ENCODE measurements at places on chromosomes 3 and 15.

GRCh38 chr15:91065505-91065904 lies 34.6 kb upstream of the SV2B start:
- DNase-seq = no peak

DNA sequence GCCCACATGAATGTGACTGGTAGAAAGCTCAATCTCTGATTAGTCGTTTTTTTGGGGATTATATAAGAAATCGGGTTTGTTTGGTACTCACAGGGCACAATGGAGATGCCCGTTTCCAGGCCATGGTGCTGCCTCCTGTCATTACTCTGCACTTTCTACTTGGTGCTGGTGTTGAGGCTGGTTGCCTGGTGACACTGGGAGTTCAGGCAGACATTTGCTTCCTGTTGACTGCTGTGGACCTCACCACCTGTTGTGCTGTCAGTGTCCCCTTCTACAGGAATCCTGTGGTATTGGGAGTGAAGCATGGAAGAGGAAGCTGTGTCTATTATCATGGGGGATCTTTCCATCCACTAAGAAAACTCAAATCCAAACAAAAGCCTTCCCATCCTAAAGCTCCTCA lies 227.2 kb upstream of the TBL1XR1 start:
- no peak for DNase-seq

DNA sequence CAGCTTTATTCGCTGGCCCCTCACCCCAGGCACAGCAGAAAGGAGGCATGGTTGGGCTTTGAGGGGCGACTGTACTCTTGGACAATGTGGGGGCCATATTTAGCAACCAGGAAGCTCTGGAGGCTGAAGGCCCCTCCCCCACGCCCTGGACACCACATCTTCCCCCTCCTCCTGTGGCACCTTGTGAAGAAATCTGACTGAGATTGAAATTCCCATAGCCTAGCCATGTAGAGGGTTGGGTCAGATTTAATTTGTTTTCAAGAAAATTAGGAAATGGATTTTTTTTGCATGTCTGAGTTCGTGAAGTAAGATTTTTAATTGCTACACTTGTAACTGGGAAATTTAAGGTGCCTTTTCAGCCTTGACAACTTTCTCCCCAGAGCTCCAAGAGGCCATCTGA lies 24.5 kb downstream of the FSD2 start:
- no peak for DNase-seq

GRCh38 chr15:58466566-58466965 lies 34.8 kb downstream of the LIPC start:
- DNase-seq = no peak

DNA sequence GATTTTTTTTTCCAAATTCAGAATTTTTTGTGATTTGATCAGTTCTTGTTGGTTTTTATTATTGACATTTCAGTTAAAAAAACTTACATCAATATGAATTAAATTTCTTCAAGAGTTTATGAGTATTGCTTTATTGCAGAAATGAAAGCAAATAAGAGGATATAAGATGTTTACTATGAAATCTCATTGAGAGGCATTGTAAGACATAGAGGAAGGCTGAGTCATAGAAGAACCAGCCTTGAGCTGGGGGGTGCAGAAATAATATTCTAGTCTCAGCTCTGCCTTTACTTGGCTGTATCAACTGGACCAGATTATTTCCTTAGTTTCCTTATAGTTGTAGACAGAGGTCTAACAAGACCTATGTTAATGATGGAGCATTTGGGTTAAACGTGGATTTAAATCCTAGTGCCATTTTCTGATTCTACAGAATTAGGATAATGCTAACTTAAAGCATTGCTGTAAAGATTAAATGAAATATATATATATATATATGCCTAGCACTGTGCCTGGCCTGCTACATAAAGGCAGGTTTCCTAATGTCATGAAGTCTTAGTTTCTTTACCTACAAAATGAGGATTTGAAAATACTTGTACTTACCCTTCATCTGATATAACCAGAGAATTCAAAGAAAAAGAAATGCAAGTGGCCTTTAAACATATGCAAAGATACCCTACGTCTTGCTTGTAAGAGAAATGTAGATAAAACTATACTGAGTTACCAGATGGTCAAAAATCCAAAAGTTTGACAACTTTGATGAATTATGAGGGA lies 7.3 kb downstream of the FAM98B start:
- no peak for DNase-seq

GRCh38 chr3:65268426-65268825 lies 580.6 kb upstream of the ADAMTS9 start:
- no peak for DNase-seq

DNA sequence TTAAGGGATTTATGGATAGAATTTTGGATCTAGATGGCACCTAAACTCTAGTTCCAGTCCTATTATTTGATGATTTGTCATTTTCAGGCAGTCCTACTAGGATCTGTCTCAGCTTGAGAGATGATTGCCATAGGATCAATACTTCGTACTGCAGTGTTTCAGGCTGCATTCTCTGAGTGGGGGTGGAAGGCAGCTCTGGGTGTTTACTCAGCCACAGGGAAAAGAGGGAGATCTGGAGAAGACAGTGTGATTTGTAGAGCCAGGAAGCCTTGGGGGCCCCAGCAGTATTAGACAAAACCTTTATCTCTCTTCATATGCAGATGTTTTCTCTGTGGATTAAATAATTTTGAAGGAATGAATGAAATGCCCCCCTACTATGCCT lies 188.4 kb upstream of the SYNPR start:
- no peak for DNase-seq

- DNase-seq = no peak
Measured at GRCh38 chr3:197019021-197019420, 10.6 kb downstream of the MELTF start.

GRCh38 chr3:60552581-60552980 lies 698.7 kb downstream of the FHIT start:
- no peak for DNase-seq

DNA sequence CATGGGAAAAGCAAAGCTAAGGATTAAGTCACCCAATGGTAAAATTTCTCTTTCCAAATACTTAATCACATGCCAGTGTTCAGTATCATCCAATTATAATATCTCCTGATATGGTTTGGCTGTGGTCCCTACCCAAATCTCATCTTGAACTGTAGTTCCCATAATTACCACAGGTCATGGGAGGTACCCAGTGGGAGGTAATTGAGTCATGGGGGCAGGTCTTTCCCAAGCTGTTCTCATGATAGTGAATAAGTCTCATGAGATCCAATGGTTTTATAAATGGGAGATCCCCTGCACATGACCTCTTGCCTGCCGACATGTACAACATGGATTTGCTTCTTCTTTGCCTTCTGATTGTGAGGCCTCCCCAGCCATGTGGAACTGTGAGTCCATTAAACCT lies 26.1 kb upstream of the NMB start:
- no peak for DNase-seq

DNA sequence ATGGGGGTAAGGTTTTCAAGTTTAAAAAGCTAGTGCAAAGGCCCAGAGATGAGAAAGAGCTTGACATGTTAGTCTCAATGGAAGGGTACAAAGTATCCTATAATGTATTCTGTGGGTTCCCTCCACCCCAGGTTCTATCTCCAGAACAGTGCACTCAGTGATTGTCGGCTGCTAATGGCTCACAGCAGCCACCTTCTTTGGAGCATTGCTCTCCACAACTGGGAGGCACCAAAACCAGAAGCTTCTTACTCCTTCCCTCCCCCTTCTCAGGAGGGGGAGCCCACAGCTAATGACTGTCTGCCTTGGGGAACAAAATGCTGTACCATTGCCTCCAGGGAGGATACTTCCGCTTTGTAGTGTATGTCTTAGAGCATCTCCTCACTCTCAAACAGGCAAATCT lies 439.4 kb upstream of the RBMS3 start:
- DNase-seq = no peak

- DNase-seq = no peak
Measured at GRCh38 chr3:89571707-89572106, 464.3 kb downstream of the EPHA3 start.

GRCh38 chr3:2477620-2478019 lies 379.0 kb downstream of the CNTN4 start:
- no peak for DNase-seq

DNA sequence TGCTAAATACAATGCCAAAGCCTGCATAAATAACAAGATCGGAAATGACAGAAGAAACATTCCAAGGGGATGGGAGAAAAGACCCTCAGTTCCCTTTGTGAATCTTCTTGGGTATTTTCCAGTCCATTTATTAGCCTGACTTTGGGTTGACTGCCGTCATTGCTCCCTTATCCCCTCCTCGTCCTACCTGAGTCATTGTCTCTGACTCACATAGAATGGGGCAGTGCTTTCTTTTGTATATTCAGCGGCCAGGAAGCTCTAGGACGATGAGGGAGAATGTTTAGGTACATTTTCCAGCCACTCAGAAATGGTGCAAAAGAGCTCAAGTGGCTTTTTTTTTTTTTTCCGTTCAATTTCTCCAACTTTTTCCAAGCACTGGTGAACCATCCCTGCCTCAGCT lies 71.6 kb downstream of the KAT2B start:
- DNase-seq = no peak

GRCh38 chr15:94610485-94610884 lies 379.1 kb downstream of the MCTP2 start:
- no peak for DNase-seq

- DNase-seq = no peak
Measured at GRCh38 chr15:41792000-41792637, 17.8 kb downstream of the MAPKBP1 start.

DNA sequence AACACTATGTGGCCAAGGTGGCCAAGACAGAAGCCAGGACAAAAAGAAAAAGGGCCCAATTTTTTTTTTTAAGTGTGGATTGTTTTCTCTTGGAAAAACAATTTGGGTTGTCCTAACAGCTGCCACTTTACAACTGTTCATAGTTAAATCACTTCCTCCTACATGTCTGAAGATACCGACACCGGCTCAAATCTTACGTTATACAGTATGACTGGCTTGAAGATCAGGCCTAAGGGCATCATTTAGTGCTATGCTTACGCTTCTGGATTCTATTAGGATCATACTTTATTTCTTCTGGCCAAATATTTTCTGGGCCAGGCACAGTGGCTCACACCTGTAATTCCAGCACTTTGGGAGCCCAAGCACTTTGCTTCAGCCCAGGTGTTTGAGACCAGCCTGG lies 404.4 kb downstream of the MECOM start:
- DNase-seq = no peak

GRCh38 chr3:46845860-46846623 lies 17.2 kb downstream of the MYL3 start:
- DNase-seq = no peak

DNA sequence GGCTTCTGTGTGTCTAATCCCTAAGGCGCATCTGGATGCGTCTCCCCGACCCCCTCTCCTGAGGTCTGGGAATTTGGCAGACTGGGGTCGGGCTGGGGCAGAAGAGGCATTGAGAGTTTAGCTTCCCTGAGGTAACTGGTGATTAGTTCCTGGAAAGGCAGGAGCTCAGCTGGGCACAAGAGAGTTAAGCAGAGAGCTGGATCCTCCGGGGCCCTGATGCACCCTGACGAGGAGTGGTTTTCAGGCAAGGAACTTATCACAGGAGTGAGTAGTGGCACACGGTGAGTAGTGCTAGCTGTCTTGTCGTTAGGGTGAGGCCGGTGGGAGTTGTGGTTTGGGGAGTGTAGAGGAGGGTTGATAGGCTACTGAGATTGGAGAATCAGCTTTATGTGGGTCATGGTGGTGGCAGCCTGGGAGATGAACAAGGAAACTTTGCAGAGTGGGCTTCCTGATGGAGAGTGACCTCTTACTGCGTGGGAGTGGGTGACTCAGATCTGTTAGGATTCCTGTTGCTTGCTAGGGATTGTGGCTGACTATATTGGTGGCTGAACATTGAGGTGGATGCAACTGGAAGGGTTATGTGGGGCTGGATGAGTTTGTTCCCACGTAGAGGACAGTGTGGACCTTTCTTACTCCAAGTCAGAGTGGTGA lies 897 bp downstream of the RAD54L2 start:
- no peak for DNase-seq

DNA sequence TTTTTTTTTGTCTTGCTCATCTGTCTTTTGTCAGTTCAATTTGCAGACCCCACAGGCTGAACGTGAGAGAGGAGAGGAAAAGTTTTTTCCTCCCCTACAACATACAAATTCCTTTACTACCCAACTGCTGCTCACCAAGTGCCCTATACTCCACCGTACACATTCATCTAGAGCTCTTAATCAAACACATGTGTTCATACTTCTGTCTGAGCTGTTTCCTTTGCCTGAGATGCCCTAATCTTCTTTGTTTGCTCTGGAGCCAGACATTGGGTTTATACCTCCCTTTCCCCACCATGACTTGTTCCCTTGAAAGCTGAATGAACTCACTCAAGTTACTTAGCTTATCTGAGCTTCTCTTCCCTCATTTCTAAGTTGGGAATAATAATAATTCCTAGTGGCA lies 122.7 kb upstream of the RASGRP1 start:
- no peak for DNase-seq

GRCh38 chr15:95291898-95292472 lies 1038.5 kb upstream of the NR2F2 start:
- no peak for DNase-seq

DNA sequence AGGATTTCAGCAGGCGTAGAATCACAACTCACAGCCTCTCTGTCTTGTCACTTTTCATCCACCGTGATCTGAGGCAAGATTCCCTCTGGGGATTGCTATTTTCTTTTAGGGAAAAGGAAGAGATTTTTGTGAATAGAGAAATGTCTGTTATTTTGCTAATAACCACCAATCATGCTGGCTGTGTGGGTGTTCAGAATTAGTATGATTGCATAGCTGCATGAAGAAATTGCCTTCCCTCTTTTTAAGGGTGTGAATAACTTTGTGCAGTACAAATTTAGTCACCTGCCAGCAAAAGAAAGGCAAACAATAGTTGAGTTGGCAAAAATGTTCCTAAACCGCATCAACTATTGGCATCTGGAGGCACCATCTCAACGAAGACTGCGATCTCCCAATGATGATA lies 60.8 kb downstream of the KAT2B start:
- no peak for DNase-seq

- DNase-seq = no peak
Measured at GRCh38 chr3:123155471-123156011, 46.2 kb upstream of the SEC22A start.

DNA sequence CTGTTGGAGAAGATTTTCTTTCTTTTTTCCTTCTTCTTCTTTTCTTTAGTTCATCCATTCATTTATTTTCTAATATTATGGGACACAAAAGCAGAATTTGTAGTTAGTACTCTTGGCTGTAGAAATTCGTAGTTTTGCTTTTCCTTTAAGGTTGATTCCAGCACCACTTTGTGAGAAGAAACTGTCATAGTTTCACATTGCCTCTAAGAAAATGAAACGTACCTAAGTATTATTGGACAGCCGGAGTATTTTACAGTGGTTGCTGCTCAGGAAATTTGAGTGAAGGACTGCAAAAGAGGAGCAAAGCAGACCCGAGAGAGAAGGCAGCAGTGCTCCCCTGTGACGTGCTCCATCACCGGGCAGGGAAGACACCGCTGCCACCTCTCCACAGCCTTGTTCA lies 48.1 kb downstream of the PLCL2 start:
- no peak for DNase-seq

GRCh38 chr3:69881051-69881450 lies 118.5 kb upstream of the SAMMSON start:
- no peak for DNase-seq
